NCI-H1105 treated with DMSO at 0.1 percent for 48 hours (cell line): ENCODE measurements at places on chromosomes 13 and 19.

GRCh38 chr13:78192716-78193115 is 274.1 kb upstream of the EDNRB start:
- DNase-seq: no peak

GRCh38 chr13:51895906-51896888 is 34.4 kb downstream of the CCDC70 start:
- no peak for DNase-seq

GRCh38 chr19:48925240-48925843 is 8.2 kb upstream of the DHDH start:
- no peak for DNase-seq

- DNase-seq: no peak
Observed at GRCh38 chr13:26386026-26386425, 132.1 kb downstream of the CDK8 start.

- DNase-seq: no peak
Observed at GRCh38 chr13:32254916-32255723, 60.0 kb downstream of the ZAR1L start.

DNA sequence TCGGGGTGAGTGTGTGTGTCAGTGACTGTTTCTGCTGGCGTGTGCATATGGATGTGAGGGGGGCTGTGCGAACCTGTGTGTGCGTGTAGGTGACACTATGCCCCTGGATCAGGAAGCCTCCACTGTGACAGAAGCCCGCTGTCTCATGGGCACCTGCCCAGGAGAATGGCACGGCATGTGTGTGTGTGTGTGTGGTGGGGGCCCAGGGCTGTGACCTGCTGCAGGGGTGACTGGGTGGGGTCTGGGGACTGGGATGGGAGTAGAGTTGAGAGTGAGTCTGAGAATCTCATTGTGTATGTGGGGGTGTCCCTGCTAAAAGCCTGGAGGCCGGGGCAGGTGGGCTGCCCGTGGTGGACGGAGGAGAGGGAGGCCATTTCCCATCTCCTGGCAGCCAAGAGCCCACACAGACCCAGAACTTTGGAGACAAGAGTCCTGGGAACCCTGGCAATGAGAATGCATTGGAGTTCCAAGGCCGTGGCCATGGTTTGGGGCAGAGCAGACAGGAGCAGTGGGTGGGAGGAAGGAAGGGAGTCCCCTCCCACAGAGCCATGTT is 6.4 kb upstream of the TPM4 start:
- DNase-seq: no peak

DNA sequence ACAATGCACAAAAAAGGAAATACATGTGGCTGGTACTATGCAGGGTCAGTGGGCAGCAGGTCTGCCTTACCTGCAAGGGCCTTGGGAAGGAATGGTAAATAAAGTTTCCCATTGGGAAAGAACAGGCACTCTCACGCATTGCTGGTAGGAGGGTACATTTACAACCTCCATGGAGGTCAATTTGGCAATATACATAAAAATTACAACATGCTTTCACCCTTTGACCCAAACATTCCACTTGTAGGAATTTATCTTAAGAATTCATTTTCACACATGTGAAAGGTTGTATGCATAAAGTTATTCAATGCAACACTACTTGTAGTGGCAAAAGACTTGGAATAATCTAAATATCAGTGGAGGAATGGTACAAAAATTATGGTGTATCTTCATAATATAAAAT is 216.4 kb downstream of the DLEU7 start:
- DNase-seq: no peak

DNA sequence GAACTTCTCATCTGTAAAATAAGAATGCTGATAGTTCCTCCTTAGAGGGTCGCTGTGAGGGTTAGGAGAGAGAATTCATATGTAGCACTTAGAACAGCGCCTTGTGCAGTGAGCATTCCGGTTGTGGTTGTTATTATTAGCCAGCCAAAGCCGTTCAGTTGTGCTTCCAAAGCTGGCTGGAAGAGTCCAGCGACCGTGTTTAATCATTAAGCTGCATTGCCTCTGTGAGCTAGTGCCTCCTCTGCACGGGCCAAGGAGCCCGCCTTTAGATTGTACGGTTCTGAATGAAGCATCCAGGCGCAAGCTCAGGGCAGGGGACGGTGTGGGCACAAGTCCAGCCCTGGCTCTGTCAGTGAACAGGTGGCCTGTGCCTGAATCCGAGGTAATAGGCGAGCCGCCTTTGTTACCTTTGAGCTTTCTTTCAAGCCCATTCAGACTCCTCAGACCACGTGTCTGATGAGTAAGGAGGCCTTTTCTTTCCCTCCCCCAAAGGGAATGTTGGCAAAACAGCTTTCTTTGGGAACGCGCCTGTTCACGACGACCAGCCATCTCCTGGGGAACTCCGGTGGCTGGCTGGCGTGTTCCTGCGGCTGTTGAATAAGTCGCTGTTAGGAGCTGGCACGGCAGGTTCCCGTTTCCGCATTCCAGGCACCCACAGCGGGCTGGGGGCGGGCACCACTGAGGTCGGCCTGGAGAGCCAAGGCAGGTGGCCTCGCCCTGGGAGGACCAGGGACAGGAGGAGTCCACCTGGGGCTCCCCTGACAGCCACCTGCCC is 25.1 kb downstream of the SIPA1L3 start:
- DNase-seq: peak; percentile 98

GRCh38 chr19:10516671-10517286 is 468 bp downstream of the S1PR5 start:
- no peak for DNase-seq

GRCh38 chr13:74571811-74572210 is 437.6 kb upstream of the KLF12 start:
- no peak for DNase-seq

DNA sequence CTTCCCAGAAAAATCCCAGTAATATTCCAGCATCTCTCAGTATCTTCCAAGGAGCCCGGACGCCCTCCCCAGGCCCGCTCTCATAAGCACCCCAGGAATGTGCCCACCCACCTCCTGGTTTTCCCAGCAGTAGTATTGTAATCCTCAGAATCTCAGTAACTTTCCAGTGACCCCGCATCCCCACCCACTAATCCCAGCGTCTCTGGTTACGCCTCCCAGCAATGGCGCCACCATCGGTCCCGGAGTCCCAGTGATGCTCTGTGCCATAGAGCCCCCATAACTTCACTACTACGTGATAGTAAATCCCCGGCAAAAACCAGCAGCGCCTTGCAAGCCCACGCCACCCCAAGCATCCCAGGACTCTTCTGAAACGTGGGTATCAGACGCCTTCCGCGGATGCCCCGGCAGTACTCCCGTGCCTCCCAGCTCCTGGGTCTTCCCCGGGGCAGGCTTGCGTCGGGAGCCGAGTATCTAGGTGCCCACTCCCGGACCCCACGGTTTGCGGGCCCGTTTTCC is 928 bp upstream of the PNPLA6 start:
- peak; percentile 32 for DNase-seq

- peak; percentile 5 for DNase-seq
Observed at GRCh38 chr13:78020861-78021260, 102.2 kb upstream of the EDNRB start.

- DNase-seq: no peak
Observed at GRCh38 chr19:342128-342455, 2.5 kb downstream of the MIER2 start.

- DNase-seq: no peak
Observed at GRCh38 chr19:46880431-46880830, 19.6 kb downstream of the ARHGAP35 start.

DNA sequence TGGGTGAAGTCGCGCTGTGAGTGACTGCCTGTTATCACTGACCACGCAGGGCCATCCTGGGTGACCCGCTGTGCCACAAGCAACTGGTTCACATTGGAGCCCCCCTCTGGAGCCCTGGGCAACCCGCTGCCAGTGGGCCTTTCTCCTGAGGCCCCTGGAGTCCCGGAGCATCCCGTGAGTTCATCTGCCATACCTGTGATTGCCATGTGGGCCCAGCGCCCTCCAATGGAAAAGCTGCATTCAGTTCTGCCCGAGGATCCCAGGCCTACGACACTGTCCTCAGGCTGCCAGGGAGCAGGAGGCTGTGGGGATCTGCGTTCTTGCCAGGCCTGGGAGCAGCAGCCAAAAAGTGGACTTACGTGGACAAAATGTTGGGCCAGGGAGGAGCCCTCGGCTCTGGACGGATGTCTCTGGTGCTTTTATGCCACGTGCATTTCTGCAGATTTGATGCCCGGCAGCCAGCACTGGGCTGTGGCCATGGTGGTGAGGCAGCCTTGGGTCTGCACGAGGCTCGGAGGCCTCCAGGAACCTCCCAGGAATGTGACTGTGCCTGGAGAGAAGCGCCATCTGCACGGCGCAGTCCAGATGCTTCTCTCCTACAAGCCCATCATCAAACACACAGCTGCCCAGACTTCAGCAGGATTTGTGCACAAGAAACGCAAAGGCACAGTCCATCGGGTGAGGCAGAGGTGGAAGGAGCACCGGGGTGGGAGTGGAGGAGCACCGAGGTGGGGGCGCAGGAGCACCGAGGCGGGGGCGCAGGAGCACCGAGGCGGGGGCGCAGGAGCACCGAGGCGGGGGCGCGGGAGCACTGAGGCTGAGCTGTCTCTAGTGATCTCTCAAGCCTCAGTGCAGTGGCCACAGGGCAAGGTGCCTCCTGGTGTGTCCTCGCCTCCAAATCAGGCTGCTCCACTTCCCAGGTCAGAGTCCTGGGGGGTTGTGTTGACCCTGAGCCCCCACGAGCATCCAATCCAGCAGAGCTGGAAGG is 44.0 kb downstream of the C13orf46 start:
- DNase-seq: no peak

- DNase-seq: no peak
Observed at GRCh38 chr19:29805031-29805965, 6.5 kb upstream of the CCNE1 start.
